KBM-7 (cell line): ENCODE measurements at places on chromosomes 6 and 20.

- DNase-seq, result no peak
Observed at GRCh38 chr20:26243731-26244130, 547.1 kb upstream of the ZNF337 start.

DNA sequence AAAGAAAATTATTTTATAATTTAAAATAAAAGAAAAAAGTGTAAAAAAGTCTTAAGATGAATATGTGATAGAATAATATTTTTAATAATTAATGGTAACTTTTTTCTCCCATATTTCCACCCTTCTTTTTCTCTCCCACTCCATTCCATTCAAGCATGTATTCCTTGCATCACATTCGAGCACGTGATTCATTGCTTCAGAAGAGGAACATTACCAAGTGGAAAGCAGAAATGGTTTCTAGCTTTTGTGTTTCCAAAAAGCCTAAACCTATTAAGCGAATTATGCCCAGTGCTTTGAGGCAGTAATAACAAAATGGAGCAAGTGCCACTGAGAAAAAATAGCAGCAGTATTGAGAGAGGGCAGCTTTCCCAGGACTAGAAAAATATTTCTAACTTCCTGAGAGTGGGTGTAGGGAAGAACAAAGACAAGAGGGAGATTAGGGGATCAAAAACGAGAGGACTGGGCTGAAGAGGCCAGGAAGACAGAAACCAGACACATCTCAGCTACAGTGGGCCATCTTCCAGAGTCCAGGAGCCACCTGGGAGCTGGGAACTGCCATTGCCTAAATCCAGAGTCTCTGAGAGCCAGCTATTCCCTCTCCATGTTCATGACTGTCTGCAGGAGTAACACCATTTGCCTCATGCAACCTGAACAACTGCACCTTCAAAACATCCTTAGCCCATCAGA is 15.0 kb upstream of the AKIRIN2 start:
- DNase-seq, result no peak

- no peak for DNase-seq
Observed at GRCh38 chr20:64051561-64052325, 2.3 kb upstream of the SOX18 start.

- peak; percentile 77 for DNase-seq
Observed at GRCh38 chr6:122610690-122611455, 668 bp downstream of the PKIB start.

GRCh38 chr6:127517693-127518092 is 1.4 kb downstream of the MTCL3 start:
- no peak for DNase-seq

- no peak for DNase-seq
Observed at GRCh38 chr6:129785756-129786135, 75.4 kb downstream of the TMEM244 start.

GRCh38 chr20:49132995-49133478 is 55.1 kb downstream of the STAU1 start:
- peak; percentile 67 for DNase-seq

DNA sequence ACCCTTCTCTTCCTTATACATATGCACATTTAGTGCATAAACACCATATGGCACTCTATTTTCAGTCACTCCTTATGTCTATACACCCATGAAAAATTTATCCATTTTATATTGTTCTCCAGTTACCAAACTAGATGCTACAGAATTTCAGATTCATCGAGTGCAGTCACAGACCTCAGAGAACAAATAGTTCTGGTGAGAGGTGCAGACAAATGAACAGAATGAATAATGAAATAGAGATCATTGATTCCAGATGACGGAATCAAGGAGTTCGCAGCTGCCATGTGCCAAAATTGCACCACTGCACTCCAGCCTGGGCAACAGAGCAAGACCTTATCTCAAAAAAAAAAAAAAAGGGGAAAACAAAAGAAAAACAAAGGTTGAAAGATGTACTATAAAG is 214.8 kb upstream of the CEP162 start:
- no peak for DNase-seq

DNA sequence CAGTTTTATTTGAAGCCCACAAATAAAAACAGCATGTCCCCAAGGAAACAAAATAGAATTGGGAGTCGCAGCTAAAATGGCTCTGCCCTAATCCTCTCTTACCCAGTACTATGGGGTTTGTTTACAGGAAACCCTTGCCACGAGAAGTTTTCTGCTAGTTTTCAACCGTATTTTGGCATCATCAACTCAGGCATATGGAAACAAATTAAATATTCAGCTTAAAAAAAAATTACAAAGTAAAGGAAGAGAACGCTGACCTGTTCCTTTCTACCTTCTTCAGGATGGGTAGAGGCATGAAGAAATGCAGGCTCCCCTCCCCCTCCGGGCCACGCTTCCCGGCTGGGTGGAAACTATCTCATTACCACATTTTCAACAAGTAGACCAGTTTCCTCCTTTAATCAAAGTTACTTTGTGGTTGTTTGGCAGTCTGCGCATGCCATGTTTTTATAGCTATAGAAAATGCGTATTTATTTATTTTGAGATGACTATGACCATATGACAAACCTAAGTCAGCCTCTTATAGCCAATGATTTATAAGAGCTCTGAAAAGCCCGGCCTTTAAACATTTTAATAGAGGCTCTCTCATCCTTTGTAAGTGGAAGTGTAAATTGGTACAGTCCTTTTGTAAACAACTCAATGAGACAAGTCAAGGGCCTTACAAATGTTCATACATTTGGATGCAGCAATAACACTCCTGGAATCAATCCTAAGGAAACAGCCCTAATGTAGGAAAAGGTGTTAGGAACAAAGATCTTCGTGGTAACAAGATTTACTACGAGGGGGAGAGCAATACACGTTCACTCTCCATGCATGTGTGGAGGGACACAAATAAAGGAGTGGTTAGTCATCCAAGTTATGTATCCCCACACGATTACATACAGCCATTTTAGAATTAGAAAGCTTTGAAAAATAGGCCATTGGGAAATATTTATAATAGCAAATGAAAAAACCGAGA is 16.1 kb upstream of the ZNF217 start:
- peak; percentile 95 for DNase-seq

DNA sequence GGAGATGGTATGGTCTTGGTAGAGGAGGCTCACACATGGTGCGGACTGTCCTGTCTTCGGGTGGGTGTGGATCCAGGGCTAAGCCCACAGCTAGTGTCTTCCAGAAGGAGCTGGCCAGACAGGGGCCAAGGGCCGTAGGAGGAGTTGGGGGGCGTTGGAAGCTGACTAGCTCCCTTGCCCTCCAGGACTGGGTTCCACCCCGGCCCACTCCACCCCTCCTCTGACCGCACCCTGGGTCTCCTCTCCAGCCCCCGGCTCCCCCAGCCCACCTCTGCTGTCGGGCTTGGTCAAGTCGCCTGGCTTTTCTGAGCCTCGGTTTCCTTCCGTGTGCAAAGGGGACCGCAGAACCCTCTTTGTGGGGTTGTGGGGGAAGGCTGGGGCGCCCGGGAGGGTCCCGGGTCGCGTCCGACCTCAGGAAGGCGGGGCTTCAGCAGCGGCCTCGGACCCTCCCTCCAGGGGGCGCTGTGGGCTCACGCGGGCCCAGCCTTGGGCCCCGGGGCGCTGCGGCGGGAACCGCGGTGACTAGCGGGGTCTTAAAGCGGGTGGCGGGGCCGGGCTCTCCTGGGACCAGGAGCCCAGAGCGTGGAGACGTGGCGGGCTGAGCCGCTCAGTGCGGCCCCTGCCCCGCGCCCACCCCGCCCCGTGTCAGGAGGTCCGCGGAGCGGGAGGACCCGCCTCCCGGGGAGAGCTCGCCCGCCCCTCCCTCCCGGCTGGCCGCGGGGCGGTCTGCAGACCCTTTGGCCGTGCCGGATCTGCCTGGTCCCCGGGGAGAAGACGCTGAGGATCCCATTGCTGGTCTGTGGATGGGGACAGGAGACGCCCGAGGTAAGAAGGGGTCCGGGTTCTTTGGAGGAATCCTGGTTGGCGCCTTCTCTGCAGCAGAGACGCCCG is 5.4 kb downstream of the NPBWR2 start:
- DNase-seq, result peak; percentile 71

DNA sequence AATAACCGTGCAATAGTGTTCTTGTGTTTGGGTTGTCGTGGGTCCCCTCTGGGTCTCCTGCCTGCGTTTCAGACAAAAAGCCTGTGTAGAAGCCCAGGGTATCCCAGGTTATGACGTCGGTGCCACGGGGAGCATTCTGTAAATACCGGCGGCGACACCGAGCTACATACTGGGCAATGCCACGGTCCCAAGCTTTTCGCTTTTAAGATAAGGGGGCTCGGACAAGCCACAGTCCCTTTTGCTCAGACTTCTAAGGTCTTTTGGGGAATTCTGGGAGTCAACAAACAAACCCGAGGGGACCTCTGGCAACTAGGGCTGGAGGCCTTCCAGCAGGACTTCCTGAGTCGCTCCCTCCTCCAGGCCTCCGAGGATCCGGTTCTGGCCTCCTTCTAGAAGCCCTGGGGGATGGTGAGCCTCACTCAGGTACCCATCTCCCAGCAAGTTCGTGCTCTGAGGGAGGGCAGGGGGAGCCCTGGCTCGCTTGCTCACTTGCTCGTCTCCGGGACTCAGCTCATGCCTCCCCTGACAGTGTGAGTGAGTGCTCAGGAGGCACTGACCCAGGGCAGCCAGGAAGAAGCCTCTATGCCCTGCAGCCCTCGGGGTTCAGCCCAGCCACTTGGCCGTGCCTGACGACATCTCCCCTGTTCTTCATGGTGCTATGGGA is 62.4 kb upstream of the MRPS10 start:
- DNase-seq, result no peak
